ENCODE measurements at places on chromosomes 1 and 21.

GRCh38 chr1:46552357-46553237 lies 1.1 kb upstream of the KNCN start:
- DNase-seq, result no peak

DNA sequence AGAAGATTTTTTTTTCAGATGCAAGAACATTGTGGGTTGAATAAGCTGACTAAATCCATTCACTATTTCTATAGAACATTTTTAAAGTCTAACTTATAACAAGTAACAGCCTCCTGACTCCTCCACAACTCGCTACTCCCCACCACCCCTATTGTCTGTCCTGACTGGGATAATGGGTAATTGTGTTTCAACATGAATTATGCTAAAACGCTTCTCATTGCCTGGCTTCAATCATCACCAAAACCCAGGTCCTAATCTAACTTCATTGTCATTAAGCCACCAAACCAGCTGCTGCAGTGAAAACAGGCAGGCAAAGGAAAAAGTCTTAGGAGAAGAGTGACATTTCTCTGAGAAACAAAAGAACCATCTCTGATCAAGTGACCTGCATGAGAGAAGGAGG lies 30.0 kb downstream of the TNR start:
- no peak for DNase-seq

- DNase-seq, result no peak
These were observed 987.5 kb upstream of the NCAM2 start for GRCh38 chr21:20010691-20011200.

DNA sequence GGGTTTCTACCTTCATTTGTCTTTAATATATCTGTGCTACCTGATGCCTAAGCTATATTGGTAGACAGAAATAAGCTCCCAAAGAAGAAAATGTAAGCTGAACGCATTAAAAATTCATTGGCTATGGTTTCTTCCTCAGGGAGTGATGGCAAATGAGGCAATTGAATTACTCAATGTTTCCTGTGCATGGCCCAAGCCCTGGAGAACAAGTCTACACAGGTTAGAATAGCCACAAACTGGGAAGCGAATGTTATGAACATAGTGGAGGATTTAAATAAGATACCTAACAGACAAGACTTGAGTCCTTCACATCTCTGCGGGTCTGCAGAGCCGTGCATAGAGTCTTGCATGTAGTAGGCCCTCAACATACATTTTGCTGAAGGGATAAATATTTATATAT lies 350.3 kb downstream of the RWDD3 start:
- no peak for DNase-seq

GRCh38 chr1:50976890-50977574 lies 7.0 kb downstream of the CDKN2C start:
- DNase-seq, result no peak

GRCh38 chr1:160993544-160994193 lies 27.3 kb downstream of the F11R start:
- no peak for DNase-seq

GRCh38 chr21:29775462-29775861 lies 164.3 kb downstream of the GRIK1 start:
- no peak for DNase-seq

- no peak for DNase-seq
These were observed 17.7 kb downstream of the PTPRC start for GRCh38 chr1:198656500-198656932.

DNA sequence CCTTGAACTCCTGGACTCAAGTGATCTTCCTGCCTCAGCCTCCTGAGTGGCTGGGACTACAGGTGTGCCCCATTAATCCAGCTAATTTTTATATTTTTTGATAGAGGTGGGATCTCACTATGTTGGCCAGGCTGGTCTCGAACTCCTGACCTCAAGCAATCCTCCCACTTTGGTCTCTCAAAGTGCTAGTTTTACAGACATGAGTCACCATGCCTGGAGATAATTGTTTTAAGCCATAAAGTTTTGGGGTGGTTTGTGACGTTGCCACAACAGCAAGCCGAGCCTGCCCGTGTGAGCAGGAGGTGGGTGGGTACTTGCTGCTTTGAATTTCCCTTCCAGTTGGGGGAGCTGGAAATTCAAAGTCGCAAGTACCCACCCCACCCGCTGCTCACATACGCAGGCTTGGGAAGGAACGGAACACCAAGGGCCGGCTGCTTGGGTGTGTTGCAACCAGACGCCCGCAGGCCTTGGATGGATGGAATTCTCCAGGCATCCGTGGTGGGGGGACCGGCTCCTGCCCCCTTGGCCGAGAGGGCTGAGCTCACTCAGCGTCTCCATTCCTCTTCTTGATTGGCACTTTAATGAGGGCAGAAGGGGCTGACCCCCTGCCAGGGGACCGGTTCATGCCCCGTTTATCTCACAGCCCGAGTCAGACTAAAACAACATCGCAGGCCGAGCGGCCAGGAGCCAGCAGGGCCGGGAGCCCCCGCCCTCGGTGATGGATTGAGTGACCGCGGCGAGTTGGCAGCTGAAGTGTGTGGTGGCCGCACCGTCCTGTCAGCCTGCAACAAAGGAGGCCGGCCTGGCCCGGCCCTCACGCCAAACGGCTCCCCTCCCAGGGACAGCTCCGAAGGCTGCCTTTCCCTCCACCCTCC lies 78.1 kb downstream of the DHRS3 start:
- DNase-seq, result no peak

GRCh38 chr1:219580009-219580676 lies 32.8 kb downstream of the ZC3H11B start:
- DNase-seq, result no peak
